Right lobe of liver (tissue), 6 donors: ENCODE measurements at places on chromosomes 7 and 10. TPM values are rescaled to one million over a fixed set of nuclear protein-coding genes. Genes with fewer than 3 reads are reported as not detected.

DNA sequence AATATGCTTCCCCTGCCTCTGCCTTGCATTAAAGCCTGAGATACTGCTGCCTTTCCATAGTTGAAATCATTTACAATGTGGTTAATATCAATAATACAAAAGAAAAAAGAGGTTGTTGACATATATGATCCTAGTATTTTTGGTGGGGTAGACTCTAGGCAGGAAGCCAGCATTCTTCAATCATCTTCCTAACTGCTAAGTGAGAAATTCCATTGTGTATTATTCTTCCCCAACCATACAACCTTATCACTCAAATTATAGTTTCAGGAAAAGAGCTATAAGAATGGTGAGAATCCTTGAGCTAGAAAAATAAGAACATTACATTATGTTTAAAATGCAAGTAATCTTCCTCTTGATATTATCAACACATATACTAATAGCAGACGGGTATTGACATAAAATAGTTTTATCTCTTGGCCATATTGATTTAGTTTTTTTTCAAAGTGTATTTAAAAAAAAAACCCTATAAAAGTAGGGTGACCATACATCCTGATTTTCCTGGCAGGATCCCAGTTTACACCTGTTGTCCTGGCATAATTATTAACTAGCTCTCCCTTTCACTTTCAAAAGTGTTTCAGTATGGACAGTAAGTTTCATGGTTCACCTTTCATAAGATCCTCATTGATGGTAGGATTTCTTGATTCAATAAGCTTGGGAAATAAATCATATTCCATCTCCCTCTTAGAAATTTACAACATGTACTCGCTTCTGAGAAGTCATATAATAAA, 33.4 kb upstream of the WASL start:
- DNase-seq: no peak

Gene TRIM50
- total RNA-seq: not detected

- DNase-seq: no peak
These were observed 356.4 kb downstream of the TNS3 start for GRCh38 chr7:47225387-47226131.

GRCh38 chr10:12414278-12414989, 65.1 kb downstream of the CAMK1D start:
- no peak for DNase-seq

Gene CLRN3
- 10.7 TPM for total RNA-seq

DNA sequence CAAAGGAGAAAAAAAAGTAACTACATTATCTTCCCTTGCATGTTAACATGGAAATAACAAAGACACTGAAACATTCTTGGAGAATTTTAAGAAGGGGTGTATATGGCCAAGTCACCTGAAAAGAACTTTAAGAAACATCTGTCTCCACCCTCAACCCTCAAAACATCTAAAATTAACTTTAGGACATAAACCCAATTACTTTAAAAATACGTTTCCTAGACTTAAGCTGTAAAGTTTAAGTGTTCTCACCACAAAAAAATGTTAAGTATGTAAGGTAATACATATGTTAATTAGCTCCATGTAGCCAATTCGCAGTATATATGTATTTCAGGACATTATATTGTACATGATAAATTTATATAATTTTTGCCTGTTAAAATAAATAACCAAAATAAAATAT, 71.1 kb upstream of the GLCCI1 start:
- no peak for DNase-seq

- no peak for DNase-seq
These were observed 546.0 kb upstream of the FZD8 start for GRCh38 chr10:36188080-36188453.

Gene CLDN3
- total RNA-seq: 22.5 TPM

- DNase-seq: no peak
These were observed 123.2 kb downstream of the TACC2 start for GRCh38 chr10:122112021-122112616.

GRCh38 chr7:35761871-35762677, 38.8 kb upstream of the SEPTIN7 start:
- DNase-seq: no peak

- DNase-seq: peak; percentile 62
These were observed 91.6 kb downstream of the COBL start for GRCh38 chr7:51224811-51225595.

Gene ZDHHC16
- 25.1 TPM for total RNA-seq

- DNase-seq: no peak
These were observed 42.8 kb downstream of the PITRM1 start for GRCh38 chr10:3129581-3130340.

- no peak for DNase-seq
These were observed 77.9 kb upstream of the GTF2IRD1 start for GRCh38 chr7:74375726-74376220.

- DNase-seq: no peak
These were observed 21.3 kb downstream of the GCK start for GRCh38 chr7:44167920-44168319.

DNA sequence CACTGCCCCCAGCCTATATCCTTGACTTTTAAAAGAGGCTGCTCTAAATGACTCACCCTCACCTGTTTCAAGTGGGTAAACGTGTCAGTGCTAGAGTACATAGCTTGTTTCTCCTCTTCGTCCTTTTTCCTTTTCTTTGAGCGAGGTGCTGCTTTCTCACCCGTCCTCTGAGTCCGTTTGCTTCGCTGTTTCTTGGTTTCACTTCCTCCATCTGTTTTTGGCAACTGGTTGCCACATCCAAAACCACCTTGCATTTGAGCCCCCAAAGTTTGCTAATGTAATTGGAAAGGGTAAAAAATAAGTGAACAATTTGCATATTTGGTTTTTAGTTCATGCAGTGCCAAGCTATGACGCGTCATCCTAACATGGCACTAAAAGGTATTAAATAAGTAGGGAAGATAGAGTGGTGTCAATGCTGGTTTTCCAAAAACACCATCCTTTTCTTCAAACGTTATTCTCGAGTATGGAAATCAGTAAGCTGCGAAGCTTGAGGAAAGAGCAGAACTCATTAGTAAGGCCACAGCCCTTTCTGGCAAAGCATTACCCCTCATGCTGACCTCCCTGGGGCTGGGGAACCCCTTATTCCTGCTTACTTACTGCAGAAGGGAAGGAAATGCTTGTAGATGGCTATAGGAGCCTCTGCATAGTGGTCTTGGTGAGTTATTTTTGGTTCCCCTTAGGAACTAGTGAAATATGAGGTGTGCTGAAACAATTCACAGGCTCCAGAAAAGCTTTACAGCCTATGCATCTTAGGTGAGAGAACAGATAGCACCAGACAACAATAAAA, 133.5 kb downstream of the GALNT11 start:
- no peak for DNase-seq

- DNase-seq: peak; percentile 64
These were observed 819 bp downstream of the HYCC1 start for GRCh38 chr7:23012908-23013714.

DNA sequence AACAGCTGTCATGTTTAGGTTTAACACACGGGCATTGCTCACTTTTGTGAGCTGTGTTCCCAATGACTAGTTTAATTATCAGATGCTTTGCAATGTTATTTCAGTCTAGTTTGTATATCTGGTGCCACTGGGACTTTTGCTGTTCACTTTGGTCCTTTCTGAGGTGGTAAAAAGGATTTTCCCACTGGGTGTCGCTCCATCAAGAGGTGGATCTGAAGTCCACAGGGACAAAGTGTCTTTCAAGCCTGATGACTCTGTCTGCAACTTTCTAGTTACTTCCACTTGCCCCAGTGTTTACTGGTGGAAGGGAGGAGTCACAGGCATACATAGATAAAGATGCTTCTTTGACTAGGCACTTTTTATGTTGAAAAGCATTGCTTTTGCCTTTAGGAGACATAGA, 242.2 kb downstream of the HGF start:
- no peak for DNase-seq

GRCh38 chr10:16271571-16271970, 165.2 kb upstream of the PTER start:
- DNase-seq: no peak
